RWPE1 (cell line): ENCODE measurements at places on chromosomes 7 and 10.

DNA sequence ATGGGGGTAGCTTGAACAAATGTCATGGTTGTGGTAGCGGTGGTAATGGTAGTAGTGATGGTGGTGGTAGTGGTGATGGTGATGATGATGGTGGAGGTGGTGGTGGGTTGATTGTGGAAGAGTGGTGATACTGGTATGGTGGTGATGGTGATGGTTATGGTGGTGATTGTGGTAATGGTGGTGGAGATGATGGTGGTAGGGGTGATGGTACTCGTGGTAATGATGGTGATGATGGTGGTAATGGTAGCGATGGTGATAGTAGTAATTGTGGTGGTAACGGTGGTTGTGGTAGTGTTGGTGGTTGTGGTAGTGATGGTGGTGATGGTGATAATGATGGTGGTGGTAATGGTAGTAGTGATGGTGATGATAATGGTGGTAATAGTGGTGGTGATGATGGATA lies 65.7 kb upstream of the SDK1 start:
- no peak for DNase-seq

DNA sequence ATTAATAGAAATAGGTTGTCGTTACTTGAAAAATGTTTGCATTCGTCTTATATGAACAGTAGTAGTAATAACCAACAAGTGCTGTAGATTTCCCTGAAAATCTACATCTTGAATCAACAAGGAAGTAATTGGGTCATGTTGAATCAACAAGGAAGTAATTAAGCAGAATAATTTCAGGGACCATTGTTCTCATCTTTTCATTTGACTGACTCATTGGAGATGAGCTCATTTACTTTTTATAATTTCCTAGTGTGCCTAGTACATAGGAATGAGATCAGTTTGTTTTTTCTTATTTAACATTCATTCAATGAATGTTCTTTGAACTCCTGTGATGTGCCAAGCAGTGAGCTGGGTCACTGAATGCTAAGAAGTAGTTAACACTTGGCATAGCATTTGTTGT lies 8.2 kb downstream of the CLDN12 start:
- no peak for DNase-seq

- no peak for DNase-seq
Observed at GRCh38 chr7:159036916-159037605, 107.6 kb downstream of the VIPR2 start.

GRCh38 chr7:83941300-83941699 lies 253.3 kb downstream of the SEMA3A start:
- DNase-seq, result no peak

DNA sequence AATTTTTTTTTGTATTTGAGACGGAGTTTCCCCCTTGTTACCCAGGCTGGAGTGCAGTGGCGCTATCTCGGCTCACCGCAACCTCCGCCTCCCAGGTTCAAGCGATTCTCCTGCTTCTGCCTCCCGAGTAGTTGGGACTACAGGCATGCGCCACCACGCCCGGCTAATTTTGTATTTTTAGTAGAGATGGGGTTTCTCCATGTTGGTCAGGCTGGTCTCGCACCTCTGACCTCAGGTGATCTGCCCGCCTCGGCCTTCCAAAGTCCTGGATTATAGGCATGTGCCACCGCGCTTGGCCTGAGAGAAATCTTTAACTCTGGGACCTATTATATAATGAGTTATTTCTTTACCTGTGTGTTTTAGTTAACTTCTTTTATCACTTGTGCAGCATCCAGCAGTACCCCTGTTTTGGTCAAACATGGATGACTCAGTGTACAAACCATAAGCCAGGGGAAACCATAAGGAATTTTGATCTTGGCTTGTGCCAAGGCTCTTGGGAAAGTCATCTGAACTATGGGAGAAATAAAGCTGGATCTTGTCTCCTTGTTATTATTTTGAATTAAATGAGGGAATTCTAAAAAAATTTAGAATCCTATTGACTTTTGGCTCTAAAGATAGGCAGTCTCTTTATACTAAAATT lies 23.6 kb upstream of the ZRANB1 start:
- peak; percentile 54 for DNase-seq

DNA sequence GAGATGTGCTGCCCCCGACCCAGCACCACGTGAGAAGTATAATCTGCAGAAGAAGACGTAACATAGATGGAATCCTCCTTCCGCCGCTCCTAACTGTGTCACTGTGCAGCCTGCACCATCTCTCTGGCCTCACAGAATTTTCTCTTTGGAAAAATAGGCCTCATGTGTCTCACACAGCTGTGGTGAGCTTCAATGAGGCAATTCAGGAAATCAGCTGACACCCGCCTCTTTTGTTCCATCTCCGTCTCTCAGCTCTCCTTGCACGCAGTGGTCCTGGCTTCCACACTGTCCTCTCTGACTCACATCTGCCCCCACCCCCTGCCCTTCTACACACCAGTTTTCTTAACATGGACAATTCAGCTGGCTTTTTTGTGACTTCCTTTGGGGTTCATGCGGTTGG lies 7.2 kb downstream of the C10orf90 start:
- no peak for DNase-seq

GRCh38 chr7:120925392-120925791 lies 25.2 kb upstream of the ING3 start:
- DNase-seq, result no peak

DNA sequence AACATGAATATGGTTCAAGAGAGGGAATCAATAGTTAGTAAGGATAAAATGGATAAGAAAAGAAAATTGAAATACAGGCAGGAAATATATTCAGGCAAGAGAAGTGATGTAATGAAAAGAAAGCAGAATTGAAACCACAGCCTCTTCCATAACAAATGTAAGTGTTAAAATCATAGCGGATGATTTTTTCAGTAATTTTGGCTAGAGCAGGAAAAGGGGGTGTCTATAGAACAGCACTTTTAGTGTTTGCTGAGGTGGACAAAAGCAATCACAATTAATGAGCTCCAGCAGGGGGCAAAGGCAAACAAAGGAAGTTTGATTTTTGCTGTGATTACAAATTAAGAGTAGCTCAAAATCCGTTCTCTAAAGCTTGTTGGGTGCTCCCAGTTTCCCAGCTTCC lies 79.0 kb downstream of the TRIL start:
- DNase-seq, result no peak

DNA sequence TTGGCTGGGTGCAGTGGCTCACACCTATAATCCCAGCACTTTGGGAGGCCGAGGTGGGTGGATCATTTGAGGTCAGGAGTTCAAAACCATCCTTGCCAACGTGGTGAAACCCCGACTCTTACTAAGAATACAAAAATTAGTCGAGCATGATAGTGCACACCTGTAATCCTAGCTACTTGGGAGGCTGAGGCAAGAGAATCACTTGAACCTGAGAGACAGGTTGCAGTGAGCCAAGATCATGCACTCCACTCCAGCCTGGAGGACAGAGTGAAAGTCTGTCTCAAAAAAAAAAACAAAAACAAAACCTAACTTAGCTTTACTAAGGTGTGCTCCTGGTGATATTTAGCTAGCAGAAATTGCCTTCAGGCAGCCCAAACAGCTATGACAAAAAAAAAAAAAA lies 24.3 kb upstream of the VDAC2 start:
- DNase-seq, result no peak

GRCh38 chr10:48237259-48238250 lies 36.9 kb downstream of the FRMPD2 start:
- no peak for DNase-seq

DNA sequence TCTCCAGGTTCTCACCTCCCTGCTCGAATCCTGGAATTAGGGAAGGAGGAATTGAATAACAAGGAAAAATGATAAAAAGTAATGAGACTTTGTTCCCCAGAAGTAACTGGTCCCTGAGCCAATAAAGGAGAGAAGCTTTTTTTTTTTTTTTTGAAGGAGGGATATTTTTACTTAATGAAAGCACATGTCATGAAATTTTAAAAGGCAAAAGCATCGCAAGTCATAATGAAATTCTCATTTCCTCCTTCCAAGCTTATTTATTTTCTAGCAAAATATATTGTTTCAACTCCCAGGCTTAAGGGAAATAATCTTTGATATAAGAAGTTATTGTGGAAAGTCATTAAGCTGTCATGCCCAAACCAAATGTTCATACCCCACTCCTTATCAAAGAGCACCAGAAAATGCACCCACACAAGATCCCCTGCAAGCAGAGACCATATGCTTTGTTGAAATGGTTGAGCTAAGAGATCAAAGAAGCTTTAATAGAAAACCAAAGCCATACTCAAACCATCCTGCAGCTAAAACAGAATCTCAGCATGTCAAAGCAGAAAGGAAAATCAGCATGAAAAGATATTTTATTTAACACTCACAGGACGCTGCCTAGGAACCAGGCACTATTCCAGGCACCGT lies 16.7 kb upstream of the ABCC2 start:
- DNase-seq, result no peak

DNA sequence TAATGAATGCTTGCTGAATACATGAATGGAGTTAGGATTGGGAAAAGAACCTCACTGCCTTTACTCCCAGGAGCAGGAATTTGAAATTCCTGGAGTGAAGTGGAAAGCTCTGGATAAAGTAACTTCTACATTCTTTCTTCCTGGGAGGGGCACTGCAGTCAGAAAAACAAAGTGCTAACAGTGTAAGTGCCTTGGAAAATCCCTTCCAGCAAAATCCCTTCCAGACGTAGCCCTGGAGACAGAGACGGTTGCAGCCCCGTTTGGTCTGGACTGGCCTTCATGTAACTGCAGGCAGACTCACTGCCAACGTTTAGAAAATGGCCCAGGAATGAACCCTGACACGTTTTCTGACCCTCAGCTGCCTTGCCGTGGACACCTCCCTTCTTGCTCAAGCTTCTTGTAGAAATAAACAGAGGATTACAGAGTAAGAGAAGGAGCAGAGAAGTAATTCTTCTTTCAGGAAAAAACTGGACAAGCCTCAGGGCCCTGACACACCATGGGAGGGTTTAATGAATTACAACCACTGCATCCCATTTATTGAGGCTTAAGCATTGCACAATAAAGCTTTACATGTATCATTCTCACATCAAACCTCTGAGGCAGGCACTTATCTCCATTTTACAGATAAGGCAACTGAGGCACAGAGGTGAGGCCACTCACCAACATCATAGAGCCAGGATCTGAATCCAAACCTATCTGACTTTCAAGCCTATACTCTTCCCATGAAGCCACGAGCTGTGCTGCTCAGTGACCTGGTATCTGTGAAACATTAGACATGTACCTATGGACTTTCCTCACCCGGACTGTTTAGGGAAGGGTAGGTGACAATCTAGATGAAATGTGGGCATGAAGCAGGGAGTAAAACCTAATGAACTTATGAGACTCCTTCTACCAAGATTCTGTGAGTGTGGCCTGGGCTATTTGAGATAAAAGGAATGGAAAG lies 7.8 kb downstream of the ITPRIP start:
- peak; percentile 60 for DNase-seq

- DNase-seq, result no peak
Observed at GRCh38 chr10:88782222-88782621, 20.3 kb upstream of the LIPM start.

DNA sequence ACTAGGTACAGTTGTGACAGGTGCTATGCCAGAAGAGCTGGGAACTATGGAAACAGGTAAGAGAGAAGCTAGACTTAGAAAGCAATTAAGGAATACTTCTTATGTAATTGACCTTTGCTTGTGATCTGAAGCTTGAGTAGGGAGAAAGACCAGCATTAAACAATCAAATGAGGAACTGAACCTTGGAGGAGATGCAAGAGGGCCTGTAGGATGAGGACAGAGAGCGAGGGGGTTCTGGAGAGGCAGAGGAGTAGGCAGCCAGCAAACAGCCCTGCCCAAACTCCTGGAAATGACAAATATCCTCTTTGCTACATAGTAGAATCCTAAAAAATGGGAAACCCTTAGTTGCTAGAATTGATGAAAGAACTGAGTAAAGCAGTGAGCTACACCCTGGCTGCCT lies 41.6 kb upstream of the FAM204A start:
- no peak for DNase-seq

GRCh38 chr7:42212541-42213090 lies 24.4 kb downstream of the GLI3 start:
- no peak for DNase-seq

GRCh38 chr7:602341-603141 lies 82.9 kb upstream of the PDGFA start:
- no peak for DNase-seq

DNA sequence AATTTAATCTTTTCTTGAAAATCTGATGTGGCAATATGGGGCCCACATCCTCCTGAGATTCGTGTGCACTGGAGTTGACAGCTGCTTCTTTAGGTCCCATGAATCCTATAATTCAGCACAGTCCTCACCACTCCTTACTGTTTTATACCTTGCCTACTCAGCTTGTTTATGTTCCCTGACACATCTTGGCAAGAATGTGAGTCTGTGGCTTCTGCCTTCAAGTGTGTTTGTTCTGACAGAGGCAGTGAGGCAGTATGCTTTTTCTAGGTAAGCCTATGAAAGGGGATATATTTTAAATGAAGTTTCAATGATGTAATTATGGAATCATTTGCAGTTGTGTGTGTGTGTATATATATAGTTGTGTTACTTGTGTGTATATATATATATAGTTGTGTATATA lies 106.4 kb downstream of the AMPH start:
- DNase-seq, result no peak

DNA sequence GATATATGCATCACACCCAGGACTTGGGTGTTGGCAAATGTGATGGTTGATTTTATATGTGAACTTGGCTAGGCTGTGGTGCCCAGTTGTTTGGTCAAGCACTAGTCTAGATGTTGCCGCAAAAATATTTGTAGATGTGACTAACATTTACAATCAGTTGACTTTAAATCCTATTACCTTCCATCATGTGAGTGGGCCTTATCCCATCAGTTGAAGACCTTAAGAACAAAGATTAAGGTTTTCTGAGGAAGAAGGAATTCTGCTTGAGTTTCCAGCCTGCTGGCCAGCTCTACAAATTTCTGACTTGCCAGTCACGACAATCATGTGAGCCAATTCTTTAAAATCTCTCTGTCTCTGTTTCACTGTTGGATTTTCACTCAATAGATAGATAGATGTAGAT lies 20.3 kb downstream of the TSPAN13 start:
- no peak for DNase-seq

DNA sequence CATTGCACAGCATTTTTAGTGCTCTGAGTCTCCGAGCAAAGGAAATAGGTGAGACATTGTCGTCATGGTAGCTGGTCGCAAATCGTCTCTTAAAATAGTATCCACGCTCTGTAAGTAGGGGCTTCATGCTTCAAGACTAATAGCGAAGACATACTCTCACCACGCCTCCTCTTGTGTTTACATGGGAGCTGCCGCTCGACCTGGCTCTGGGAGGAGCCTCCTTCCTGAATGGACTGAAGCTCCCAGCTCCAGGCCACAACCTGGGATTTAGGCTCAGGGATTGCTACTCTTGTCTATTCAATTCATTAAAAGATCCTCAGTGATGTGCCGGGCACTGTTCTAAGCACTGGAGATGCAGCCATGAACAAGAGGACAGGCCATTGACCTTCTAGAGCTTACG lies 196.1 kb upstream of the GALNT17 start:
- DNase-seq, result no peak

GRCh38 chr7:16839646-16840045 lies 34.8 kb upstream of the AGR2 start:
- DNase-seq, result no peak

DNA sequence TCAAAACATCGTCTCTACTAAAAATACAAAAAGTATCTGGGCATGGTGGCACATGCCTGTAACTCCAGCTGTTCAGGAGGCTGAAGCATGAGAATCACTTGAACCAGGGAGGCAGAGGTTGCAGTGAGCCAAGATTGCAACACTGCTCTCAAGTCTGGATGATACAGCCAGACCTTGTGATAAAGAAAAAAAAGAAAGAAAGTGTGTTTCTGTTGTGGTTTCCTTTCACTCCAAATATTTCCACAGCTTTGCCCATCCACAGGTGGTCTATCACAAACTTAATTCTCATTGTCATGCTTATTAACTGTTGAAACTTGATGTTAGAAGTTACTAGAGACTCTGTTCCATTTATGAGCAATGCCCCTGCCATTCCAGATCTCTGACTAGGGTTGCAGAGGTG lies 316.0 kb upstream of the SEMA3C start:
- DNase-seq, result no peak
